ENCODE measurements at places on chromosomes 1 and 21. TPM values are rescaled to one million over a fixed set of nuclear protein-coding genes. Genes with fewer than 3 reads are reported as not detected.

The RHD gene
- not detected for total RNA-seq

The SYCP1 gene
- not detected for total RNA-seq

The KRTAP13-4 gene
- total RNA-seq = not detected

The OR2L13 gene
- not detected for total RNA-seq

The ZSCAN20 gene
- 5.2 TPM for total RNA-seq

The RUNX1 gene
- total RNA-seq = 110 TPM

The ASTN1 gene
- 0.41 TPM for total RNA-seq

The TDRD5 gene
- 0.15 TPM for total RNA-seq

The CDK18 gene
- total RNA-seq = 36.6 TPM

The UBE2Q1 gene
- total RNA-seq = 79.5 TPM

The CYP2J2 gene
- total RNA-seq = 2.7 TPM

The PLEKHG5 gene
- total RNA-seq = 9.5 TPM

The GNB1 gene
- total RNA-seq = 341 TPM

The ERRFI1 gene
- 65.1 TPM for total RNA-seq

The FABP3 gene
- 24.5 TPM for total RNA-seq

The TMEM240 gene
- total RNA-seq = 3.9 TPM

The KLHDC8A gene
- total RNA-seq = 0.97 TPM

The DFFA gene
- total RNA-seq = 37.0 TPM

The CD34 gene
- total RNA-seq = 44.6 TPM

The CA14 gene
- total RNA-seq = 0.38 TPM

The PAQR6 gene
- total RNA-seq = 2.3 TPM

The P3R3URF gene
- not detected for total RNA-seq

The IL12RB2 gene
- 1.3 TPM for total RNA-seq

The RSPO1 gene
- total RNA-seq = 4.3 TPM

The TCP10L gene
- total RNA-seq = 0.71 TPM

The GUK1 gene
- total RNA-seq = 192 TPM

Data from lower lobe of right lung (tissue), 2 donors.